ENCODE measurements at places on chromosomes 3 and 15. TPM values are rescaled to one million over a fixed set of nuclear protein-coding genes. Genes with fewer than 3 reads are reported as not detected.

DNA sequence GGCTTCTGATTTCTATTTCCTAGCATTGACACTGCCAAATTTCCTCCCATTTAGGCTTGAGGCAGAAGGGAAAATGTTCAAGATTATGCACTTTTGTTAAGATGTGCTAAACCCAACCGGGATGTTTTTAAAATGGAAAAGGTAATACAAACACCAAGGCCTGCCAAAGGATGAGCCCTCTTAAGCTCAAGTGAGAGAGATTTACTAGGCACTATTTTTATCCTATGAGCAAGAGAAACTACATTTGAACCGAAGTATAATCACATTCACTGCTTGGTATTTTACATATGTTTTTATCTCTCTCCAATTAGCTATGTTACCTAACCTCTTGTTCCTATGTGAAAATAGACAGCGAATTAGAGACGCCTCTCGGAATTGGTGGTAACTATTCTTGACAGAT, 295.8 kb downstream of the GABRB3 start:
- DNase-seq = no peak

DNA sequence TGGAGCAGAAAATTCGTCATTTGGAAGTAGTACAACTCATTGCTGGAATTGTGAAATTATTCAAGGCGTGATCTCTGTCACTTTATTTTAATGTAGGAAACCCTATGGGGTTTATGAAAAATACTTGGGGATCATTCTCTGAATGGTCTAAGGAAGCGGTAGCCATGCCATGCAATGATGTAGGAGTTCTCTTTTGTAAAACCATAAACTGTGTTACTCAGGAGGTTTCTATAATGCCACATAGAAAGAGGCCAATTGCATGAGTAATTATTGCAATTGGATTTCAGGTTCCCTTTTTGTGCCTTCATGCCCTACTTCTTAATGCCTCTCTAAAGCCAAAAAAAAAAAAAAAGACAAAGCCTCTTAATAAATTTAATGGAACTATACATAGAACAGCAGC, 5.5 kb upstream of the TIMMDC1 start:
- DNase-seq = no peak

CLDN18 gene
- not detected for total RNA-seq

- DNase-seq = no peak
Observed at GRCh38 chr15:76135516-76135915, 75.7 kb downstream of the TMEM266 start.

DNA sequence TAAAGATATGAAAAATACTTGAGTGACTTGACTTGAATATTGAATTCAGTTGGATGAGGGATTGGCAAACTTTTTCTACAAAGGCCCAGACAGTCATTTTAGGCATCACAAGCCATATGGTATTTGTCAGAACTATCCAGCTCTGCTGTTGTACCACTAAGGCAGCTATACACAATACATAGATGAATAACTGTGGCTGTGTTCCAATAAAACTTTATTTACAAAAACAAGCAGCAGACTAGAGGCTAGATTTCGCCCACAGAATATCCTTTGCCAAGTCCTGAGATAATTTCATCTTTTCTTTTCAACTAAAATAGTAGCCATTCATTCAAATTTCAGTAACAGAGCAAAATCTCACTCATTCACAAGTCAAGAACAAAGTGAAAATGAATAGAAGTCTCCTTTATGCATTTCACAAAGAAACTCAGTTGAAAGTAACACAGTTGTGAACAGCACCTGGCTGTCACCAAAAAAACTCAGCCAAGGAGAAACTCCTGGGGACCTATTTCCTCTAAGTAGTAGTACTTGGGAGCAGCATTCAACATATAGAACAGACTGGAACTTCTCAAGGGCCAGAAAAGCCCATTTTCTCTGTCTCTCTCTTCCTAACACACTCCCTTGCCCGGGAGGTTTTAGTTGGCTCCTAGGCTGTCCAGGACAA, 56.3 kb downstream of the OSBPL10 start:
- DNase-seq = no peak

- DNase-seq = no peak
Observed at GRCh38 chr3:71039332-71039731, 544.2 kb downstream of the FOXP1 start.

GRCh38 chr15:38992506-38992905, 427.9 kb upstream of the RASGRP1 start:
- DNase-seq = no peak

GRCh38 chr3:22893101-22893500, 310.0 kb upstream of the UBE2E2 start:
- DNase-seq = no peak

DNA sequence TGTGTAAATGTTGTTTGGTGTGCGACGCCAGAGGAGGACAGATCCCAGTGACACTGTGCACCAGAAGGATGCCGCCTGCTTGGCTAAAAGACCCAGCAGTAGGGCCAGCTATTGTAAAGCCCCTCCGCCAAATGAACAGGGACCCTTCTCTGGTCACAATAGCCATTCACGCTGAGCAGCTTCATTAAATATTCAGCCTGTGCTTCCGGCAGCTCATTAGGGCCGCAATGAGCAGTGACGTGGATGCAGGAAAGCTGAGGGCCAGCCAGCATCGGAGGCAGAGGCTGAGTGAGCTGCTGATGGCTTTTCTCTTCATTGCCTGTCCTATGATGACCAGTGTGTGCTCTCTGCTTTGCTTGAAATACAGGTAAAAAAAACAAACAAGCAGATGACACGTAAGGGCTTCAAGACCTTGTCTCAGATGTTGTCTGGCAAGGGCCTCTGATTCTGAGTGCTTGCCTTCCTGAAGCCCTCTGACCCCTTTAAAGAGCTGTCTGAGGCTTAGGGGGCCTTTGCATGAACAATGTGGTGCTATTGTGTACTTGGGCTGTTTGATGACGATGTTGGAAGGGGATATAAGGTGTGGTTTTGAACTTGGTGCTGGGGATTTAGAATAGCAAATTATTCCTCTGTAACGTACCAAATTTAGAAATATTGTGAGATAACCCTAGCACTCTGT, 130.4 kb downstream of the FEZF2 start:
- no peak for DNase-seq

GRCh38 chr3:42025370-42026138, 63.7 kb upstream of the ULK4 start:
- peak; percentile 91 for DNase-seq

GRCh38 chr15:81297603-81298575, 26.1 kb downstream of the STARD5 start:
- DNase-seq = no peak
